NCI-H1105 (cell line): ENCODE measurements at places on chromosomes 5 and 9.

GRCh38 chr5:91158011-91158410 lies 225.1 kb downstream of the ARRDC3 start:
- DNase-seq = no peak

GRCh38 chr5:79513308-79513703 lies 628 bp downstream of the HOMER1 start:
- DNase-seq = no peak

GRCh38 chr9:72022841-72023240 lies 37.6 kb downstream of the C9orf57 start:
- DNase-seq = no peak

DNA sequence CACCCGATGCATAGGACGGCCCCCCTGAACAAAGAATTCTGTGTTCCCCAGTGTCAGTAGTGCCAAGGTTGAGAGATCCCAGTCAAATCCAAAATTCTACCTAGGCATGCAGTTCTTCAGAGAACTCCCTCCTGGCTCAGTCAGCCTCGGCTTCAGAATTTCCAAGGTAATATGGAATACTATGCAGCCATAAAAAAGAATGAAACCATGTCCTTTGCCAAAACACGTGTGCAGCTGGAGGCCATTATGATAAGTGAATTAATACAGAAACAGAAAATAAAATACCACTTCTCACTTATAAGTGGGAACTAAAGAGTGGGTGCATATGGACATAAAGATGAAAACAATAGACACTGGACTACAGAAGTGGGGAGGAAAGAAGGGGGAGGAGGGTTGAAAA lies 87.1 kb upstream of the TRIO start:
- DNase-seq = no peak

- DNase-seq = no peak
Observed at GRCh38 chr9:96884443-96884842, 30.1 kb upstream of the ZNF782 start.

DNA sequence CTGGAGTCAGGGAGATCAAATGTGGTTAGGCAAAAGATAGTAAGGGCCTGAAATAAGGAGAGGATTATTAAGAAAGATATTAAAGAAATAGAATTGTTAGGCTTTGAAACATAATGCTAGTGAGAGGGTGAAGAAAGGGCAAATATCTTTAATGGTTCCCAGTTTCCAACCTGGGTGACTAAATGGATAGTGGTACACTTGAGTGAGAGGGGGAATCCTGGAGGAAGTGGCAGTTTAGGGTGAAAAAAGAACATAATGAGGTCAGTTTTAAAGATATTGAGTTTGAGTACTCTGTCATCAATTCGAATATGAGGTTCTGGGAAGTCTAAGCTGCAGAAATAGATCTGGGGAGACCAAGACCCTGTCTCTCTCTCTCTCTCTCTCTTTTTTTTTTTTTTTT lies 18.9 kb downstream of the DNAI1 start:
- no peak for DNase-seq

GRCh38 chr5:137498301-137498735 lies 808 bp downstream of the SPOCK1 start:
- DNase-seq = no peak

DNA sequence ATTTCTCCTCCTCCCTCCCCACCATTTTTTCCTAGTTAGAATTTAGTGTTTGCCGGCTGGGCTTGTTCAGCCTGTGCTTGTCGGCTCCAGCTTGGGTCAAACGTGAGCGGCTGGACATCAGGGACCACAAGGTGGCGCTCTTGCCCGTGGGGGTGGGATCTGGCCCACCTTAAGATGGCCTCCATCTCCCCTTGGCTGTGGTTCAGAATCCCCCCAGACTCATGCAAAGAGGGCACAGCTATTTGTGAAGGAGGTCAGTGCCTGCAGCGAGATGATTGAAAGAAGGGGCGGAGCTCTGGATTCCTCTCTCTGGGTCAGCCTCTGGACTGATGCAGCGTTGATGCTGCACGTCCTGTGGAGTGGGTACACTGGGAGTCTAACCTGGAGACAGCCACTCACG lies 283.3 kb upstream of the TUT7 start:
- DNase-seq = no peak

DNA sequence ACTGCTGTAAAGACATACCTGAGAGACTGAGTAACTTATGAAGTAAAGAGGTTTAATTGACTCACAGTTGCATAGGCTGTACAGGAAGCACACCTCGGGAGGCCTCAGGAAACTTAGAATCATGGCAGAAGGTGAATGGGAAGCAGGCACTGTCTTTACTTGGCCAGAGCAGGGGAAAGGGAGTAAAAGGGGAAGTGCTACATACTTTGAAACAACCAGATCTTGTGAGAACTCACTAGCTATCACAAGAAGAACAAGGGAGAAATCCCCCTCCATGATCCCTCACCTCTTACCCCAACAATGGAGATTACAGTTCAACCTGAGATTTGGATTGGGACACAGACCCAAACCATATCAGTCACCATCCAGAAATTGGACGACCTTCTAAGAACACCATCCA lies 1285.8 kb upstream of the CDH9 start:
- no peak for DNase-seq

- DNase-seq = no peak
Observed at GRCh38 chr5:173196133-173196952, 38.7 kb downstream of the NKX2-5 start.

DNA sequence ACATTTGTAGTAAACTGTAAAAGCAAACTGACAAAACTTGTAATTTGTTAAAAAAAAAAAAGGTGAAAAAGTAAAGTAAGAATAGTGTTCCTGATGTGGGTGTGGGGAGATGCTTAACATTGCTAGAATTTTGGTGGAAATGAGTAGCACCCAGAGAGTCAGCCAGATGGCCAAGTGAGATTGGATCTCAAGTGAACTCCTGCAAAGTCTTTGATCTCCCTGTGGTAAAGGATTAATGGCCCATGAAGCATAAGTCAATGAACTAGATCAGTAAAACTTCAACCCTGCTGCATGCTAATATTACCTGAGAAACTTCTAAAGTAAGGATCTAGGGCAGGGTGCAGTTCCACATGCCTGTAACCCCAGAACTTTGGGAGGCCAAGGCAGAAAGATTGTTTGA lies 19.0 kb upstream of the FAM169A start:
- DNase-seq = no peak

DNA sequence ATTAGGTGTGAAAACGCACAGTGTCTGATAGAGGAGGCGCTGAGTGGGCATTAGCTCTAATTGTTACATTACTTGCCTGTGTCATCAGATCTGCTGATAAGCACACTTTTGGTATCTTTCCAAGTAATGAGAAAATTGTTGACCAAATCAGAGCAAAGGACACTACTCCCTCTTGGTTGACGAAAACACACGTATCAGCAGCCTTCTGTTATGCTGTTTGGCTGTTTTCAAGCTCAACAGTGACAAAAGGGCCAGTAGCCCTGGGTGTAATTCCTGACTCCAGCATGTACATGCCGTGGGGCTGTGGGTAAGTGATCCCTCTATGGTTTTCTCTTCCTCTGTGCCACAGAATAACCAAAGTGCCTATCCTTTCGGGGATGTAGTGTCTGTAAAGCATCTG lies 151.4 kb downstream of the AUH start:
- DNase-seq = no peak

DNA sequence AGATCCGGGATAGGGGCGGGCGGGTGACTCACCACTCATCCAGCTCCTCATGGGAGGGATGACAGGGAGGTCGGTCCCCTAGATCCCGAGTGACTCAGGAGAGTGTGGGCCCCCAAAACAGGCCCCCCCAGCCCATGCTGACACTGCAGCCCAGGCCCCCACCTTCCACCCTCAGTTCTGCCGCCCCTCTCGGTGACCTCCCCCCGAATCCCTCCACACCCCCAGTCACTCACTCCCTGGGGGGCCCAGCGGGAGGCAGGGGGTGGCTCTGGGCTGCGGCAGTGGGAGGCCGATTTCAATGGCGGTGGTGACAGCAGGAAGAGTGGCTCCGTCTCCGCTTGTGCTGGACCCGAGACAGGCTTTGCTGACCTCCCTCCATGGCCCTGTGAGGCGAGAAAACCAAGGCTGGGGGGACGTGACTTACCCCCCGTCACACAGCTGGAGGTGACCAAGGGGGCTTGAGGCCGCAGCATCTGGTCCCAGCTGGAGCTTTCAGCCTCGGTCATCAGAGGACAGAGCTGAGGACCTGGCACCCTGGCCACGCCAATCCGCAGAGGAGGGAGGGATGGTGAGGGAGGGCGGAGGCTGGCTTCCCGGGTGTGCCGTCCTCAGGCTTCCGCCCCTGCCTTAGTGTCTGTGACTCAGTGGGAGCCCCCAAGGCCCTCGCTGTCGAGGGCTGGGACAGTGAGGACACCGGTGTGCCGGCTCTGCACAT lies 9.0 kb downstream of the GPSM1 start:
- DNase-seq = no peak

- no peak for DNase-seq
Observed at GRCh38 chr5:150690760-150691159, 10.1 kb downstream of the RBM22 start.

DNA sequence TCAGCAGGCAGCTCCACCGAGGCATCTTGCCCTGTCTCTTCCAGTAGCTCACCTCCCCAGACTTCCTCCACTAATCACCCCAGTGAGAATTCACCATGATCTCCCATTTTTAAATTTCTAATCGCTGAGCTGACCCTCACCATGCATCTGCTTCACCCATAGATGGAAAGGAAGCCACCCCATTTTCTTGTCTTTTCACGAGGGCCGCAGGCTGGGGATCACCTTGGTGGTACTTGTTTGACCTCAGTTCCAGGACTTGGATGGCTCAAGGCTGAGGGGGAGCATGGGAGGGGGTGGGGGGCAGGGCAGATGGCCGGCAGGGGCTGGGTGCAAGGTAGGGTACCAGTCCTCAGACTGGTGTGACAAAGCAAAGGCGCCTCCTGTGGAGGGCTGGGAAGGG lies 3.6 kb downstream of the PROP1 start:
- DNase-seq = no peak

GRCh38 chr9:112811518-112811917 lies 61.0 kb downstream of the SNX30 start:
- no peak for DNase-seq

GRCh38 chr9:99030092-99030511 lies 74.8 kb upstream of the TGFBR1 start:
- DNase-seq = no peak

GRCh38 chr9:109203761-109204360 lies 36.8 kb upstream of the FRRS1L start:
- DNase-seq = no peak

DNA sequence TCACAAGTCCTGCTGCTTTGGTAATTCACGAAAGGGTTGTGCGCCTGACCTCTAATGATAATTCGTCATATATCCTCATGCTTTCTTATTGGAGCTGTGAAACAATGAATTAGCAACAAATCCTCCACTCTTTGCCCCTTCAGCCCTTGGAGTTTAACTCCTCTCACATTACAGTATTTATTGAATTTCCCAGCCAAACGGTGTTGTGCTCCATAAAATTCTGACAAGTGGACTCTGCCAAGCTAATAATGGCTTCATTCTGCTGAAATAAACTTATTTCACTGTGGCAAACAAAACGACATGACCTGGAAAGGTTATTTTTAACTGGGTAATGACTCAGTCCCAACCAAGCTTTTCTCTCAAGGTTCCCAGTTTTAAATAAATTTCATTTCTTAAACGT lies 984.4 kb upstream of the DMAC1 start:
- DNase-seq = no peak

DNA sequence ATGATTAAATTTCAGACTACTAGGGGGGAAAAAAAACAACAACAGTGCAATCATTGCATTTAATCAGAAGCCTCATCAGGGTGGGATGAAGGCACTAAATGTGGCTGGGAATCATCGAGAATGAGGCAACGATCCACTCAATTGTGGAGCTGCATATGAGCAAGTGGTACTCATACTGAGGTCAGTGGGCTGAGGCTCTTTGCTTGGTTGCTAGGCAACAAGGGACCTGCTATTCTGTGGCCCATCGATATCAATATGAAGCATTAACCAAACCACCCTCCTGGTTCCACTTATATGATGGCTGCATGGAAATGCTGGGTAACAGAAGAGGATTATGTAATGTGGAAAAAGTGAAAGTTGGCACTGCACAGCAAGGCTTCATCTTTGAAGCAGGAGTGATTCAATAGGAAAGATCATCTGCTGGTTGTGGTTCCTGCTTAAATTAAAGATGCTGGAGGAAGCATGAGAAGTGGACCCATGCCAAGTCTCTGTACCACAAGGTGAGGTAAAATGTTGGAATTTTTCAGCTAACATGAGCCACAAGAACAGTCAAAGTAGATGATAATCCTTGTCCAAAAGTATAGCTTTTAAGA lies 159.8 kb upstream of the HMHB1 start:
- no peak for DNase-seq

DNA sequence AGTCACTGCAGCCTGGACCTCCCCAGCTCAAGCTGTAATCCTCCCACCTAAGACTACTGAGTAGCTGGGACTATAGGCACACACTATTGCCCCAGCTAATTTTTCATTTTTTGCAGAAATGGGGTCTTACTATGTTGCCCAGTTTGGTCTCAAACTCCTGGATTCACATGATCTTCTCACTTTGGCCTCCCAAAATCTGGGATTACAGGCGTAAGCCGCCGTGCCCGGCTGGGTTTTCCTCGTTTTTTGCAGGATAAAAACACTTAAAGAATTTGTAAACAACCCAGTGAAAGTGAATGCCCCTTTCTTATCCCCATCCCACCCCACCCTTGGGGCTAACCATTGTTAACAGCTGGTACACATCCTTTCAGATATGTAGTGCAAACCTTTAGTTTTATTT lies 7.7 kb downstream of the CLTB start:
- DNase-seq = no peak

DNA sequence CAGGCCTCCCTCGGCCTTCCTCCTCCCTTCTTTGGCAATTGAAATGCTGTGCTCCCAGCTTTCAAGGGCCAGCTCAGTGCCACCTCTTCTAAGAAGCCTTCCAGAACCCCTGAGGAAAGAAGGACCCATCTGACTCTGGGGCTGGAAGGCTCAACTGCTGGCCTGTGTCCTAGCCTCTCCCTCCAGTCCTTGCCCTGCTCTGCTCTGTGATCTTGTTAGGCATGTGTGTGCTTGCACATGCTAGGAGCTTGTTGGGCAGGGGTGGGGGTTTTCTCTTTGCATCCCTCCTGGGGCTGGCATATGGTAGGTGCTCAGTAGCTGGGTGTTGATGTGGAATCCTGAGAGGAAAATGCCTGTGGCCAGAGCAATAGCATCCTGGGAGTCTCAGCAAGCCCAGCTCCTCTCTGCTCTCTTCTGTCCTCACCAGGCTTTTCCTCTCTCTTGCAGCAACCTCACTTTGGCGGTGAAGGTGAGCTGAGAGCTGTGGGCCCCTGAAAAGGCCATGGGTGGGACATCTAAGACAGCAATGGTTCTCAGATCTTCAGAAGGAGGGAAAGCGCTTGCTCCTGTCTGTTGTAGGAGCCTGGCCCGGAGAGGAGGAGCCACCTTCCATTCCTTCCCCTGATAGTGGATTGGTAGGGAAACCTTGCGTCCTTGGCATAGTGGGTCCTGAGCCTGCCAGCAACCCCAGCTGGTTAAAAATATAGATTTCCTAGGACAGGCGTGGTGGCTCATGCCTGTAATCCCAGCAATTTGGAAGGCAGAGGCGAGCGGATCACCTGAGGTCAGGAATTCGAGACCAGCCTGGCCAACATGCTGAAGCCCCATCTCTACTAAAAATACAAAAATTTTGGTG lies 9.9 kb downstream of the DOLK start:
- DNase-seq = no peak

- DNase-seq = no peak
Observed at GRCh38 chr9:137972355-137972987, 94.9 kb downstream of the CACNA1B start.
